Activated CD4-positive, CD25-positive, alpha-beta regulatory T cell treated with anti-CD3 and anti-CD28 coated beads, Interleukin-2, amount 50 U/mL, for 16 hours (primary cell): ENCODE measurements at places on chromosomes 16 and 17.

DNA sequence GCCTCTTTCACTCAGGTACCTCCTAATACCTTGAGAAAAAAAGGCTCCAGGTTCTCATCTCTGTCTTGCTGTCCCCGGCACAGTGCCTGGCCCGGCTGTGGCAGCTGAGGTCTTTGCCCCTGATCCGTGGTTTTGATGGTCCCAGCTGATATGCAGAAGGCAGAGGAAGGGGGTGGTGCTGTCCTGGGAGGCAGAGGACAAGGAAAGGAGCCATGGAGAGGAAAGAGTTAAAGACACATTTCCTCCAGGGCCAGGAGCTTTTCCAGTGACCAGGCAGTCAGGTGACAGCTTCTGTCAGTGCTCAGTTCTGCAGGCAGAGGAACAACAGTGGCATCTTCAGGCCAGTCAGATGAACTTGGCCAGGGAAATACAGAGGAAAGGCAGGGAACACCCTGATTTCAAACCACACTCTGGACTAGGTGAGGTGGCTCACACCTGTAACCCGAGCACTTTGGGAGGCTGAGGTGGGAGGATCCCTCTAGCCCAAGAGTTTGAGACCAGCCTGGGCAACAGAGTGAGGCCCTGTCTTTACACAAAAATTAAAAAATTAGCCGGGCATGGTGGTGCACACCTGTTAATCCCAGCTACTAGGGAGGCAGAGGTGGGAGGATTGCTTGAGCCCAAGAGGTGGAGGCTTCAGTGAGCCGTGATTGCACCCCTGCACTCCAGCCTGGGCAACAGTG lies 3.3 kb upstream of the COG1 start:
- DNase-seq, result no peak

DNA sequence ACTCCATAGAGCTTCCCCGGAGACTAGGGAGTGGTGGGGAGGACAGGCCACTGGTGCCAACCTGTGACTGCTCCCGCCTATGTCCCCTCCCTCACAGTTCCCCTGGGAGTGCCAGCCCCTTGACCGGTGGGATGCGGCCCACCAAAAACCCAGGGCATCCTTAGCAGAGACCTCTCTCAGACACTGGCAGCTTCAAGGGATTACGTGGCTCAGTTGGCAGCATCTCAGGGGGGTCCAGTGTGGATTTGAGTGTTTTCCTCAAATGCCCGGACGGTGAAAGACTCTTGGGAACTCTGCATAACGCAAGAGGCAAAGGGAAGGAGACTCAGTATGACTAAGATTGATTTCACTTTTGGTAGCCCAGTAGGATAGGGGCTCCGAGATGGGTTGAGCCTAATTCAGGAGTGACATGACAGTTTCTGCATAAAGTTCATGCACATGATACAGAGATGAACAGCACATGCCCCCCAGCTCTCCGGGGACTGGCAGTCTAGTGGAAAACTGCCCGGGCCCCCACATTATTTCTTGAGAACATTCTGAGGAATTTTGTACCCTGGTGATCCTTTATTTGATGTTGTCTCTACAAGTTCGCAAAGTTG lies 50.4 kb downstream of the TRARG1 start:
- no peak for DNase-seq

- DNase-seq, result no peak
These were observed 18.4 kb upstream of the FBF1 start for GRCh38 chr17:75959051-75959838.

DNA sequence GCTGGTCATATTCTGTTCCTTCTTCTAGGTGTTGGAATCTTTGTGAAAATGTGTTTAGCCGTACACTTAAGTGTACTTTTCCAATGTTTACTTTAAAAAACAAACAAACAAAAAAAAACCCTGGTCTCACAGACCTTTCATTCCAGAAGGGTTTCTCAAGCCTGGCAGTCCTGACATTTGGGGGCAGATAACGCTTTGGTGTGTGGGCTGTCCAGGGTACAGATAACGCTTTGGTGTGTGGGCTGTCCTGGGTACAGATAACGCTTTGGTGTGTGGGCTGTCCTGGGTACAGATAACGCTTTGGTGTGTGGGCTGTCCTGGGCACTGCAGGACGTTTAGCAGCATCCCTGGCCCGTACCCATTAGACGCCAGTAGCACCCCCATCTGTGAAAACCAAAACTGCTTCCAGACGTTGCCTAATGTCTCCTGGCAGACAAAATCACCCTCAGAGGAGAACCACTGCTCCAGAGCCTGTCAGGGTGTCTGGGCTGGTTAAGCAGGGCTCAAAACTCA lies 15.2 kb upstream of the FLCN start:
- no peak for DNase-seq

DNA sequence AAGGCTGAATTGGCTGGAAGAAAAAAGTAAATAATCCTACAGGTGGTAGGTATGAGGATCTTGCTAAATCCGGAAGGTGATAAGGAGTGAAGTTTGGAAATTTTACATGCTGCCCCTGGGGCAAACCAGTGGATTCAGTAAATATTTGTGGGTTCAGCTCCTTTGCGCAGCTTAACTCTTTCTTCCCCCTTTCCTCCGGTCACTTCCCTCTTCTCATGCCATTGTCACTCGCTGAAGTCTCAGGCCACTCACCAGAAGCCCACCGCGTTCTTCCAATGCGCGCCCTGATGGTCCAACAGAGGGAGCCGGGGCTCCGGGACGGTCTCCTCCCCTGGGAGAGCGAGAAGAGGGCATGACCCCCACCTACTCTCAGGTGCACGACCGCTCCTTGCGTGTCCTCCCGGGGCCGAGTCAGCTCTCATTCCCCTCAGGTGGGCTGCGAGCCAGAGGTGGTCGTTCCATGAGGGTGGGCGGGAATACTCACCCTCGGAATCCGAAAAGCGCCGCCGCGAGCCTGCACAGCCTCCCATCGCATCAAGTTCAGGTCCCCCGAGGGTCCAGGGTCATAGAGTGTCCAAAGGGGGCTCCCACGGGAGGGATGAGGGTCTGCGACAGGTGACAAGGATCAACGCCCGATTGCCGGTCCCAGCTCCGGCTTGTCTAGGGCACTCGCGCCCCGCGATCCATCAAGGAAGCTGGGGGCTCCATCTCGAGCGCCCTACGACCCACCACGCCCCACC lies 474 bp downstream of the CLN3 start:
- no peak for DNase-seq

DNA sequence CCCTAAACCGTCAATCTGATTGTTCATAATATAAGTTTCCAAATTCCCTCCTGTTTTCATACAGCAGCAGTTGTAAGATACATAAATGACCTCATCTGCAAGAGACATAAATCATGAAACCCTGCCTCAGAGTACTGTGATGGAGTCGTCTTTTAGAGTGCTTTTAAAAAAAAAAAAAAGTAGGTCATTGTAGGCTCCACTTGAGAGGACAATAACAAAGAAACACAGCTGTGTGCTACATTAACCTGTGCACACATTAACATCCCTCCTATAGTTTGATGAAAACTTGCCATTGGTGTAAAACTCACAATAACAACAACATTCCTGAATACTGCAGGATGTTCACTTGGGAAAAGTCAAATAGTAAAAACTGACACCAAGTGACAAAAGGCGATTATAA lies 56.5 kb downstream of the XPO6 start:
- DNase-seq, result no peak

GRCh38 chr17:15289285-15290183 lies 24.4 kb upstream of the PMP22 start:
- no peak for DNase-seq

GRCh38 chr17:38556239-38556638 lies 49.5 kb downstream of the SRCIN1 start:
- DNase-seq, result no peak

DNA sequence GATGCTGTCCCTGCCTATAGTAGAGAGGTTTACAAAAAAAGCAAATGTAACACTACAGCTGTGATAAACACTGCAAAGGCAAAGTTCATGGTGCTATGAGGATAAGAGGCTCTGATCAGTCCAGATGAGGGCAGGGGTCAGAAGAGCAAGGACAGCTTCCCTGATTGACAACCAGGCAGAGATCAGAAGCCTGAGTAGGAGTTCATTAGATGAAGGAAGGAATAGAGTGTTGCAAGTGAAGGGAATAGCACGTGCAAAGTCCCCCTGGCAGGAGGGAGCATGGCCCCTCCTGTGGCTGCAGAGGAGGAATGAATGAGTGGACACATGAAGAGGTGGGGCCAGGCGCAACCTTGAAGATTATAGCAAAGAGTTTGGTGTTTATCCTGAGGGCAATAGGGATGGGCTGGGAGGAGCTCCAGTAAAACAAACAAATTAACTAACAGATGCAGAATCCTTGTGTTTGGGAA lies 208.4 kb upstream of the IRX5 start:
- DNase-seq, result no peak

DNA sequence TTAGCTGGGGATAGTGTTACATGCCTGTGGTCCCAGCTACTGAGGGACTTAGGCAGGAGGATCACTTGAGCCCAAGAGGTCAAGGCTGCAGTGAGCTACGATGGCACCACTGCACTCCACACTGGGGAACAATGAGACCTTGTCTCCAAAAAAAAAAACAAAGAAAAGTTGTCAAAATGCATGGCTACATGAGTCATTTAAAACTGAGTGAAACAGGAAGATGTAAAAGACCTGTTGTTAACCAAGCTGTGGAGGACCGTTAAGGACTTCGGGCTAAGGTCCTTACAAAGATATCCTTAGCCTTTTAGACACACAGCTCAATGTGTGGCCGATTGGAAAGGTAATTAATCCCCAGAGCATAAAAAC lies 25.1 kb downstream of the ZP2 start:
- no peak for DNase-seq

DNA sequence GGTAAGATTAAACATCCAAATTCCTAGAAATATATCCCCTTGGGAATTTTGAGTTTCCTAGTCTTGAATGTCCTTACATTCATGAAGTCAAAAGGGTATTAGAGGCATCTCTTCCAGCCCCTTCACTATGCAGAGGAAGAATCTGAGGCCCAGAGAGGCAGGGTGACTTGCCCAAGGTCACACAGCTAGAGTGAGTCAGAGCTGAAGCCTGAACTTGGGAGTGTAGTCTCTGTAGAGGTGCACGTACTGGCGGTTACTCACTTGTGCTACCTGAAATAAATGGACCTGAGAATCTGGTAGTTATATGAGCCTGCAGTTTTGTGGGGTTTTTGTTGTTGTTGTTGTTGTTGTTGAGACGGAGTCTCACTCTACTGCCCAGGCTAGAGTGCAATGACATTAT lies 164.0 kb downstream of the XYLT1 start:
- DNase-seq, result no peak

DNA sequence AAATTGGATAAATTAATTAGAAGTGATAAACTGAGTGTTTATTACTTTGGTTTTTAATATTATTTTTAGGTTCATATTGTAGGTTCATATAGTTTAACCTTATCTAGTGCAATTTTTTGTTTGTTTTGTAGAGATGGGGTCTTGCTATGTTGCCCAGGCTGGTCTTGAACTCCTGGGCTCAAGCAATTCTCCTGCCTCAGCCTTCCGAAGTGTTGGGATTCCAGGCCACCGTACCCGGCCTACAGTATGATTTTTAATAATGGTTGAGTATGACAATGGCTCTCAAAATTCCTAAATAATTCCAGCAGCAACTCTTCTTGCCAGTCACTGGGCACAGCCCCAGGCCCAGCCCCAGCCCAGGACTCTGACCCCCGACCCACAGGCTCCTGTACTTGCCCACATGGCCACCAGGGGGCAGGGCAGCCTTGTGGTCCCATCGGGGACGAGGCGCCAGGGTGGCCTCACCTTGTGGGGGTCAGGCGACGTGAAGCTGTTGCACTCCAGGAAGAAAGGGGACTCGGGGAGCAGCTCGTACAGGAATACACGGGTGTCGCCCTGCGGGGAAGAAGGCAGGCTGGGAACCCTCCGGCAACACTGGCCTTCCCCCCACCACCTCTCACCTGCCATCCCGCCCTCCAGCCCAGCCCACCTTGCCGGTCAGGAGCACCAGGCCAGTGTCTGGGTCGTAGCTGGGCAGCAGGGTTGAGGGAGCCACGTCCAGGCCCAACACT lies 7.9 kb upstream of the PAM16 start:
- DNase-seq, result peak; percentile 58

- no peak for DNase-seq
These were observed 39.9 kb downstream of the CDH1 start for GRCh38 chr16:68776821-68777485.

- DNase-seq, result no peak
These were observed 31.2 kb downstream of the LYRM9 start for GRCh38 chr17:27862004-27862403.
